T-cell (primary cell): ENCODE measurements at places on chromosomes 7 and 10.
A peak's percentile ranks its signal among the peaks of the same experiment; 100 is the strongest.

- DNase-seq: no peak
Observed at GRCh38 chr10:57218382-57218781, 857.3 kb upstream of the ZWINT start.

- no peak for DNase-seq
Observed at GRCh38 chr7:129872054-129872453, 80.7 kb downstream of the UBE2H start.

GRCh38 chr10:118672766-118673715 is 77.6 kb upstream of the PRLHR start:
- DNase-seq: no peak

DNA sequence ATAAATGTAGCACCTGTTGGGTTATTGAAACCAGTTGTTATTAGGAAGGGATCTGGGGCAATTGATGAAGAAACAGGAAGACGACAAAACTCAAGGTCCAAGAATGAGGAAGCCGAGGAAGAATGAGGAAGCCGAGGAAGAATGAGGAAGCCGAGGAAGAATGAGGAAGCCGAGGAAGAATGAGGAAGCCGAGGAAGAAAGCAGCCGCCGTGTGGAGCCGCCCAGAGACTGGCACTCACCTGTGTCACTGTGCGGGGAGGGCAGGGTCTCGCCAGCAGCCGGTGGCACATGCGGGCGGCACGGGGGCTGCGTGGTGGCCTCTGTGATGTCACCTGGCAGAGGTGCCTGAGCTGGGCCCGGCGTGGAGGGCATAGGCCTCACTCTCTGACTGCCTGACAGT is 71.1 kb upstream of the CFAP46 start:
- no peak for DNase-seq

DNA sequence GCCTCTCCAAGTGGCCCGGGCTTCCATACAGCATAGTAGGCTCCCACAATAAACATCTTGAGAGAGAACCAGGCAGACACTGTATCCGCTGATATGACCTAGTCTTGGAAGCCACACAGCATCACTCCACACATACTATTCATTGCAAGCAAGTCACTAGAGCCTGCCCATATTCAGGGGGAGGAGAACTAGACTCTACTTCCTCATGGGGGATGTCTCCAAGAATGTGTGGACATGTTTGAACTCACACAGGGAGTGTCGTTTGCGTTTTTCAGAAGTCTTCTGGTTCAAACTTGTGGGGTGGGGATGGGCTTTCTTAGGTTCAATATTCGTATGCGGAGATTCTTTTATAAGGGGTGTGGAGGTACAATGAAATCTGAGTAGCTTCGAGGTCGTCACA is 232.6 kb upstream of the HABP2 start:
- DNase-seq: no peak

DNA sequence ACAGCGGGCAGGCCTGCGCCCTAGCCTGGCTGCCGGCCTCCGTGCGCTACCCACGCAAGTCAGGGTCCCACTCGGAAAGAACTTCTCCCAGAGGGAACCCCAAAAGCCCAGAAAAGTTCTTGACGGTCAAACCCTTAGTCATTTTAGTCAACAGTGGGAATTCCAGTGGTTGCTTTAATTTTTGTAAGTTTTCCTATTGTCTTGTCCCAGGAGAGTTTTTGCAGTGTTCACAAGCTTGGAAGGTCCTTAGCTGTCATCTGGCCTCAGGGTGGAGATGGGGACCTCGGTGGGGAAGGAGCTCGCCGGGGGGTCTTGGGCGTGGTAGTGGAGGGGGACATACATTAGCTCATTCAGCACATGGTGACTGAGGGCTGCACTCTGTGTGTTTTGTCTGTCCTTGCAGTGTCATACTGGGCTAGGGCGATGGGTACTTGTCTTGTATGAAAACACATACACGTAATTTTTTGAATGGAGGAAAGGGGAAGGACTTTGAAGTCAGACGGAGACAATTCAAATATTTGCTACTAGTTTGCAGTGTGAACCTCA is 736 bp downstream of the MINDY4 start:
- DNase-seq: no peak

DNA sequence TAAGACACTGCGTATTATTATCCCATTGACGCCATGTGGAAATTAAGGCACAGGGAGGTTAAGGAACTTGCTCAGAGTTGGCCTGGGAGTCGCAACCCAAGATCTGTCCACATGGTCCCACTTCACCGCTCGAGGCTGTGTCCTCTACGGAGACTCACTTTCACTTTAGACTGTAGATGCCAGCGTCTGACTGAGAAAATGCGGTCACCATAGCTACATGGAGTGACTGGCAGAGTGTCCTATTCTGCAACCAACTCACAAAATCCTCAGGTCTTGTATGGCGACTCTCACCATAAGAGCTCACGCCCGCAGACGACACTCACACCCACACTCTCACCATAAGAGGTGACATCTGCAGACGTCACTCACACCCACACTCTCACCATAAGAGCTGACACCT is 257.9 kb downstream of the PTPRN2 start:
- no peak for DNase-seq

GRCh38 chr7:2516194-2516555 is 3.4 kb upstream of the LFNG start:
- DNase-seq: no peak

DNA sequence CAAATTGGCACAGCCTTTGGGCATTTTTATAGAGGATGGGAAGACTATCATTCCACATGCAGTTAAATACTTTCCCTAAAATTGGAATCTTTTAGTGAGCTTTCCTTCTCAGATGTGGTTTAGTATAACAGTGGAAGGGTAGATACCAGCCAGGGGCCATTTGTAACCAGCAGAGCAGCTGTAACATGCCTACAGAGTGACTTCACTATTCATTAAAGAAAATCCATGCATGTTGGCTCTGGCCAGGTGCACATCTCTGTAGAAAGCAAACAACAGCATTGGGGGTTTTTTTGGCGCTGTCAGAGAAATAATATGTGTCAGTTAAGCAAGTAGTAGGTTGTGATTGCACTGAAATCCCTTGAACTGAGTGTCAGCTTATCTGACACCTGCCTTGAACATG is 115.6 kb downstream of the LHFPL3 start:
- no peak for DNase-seq

DNA sequence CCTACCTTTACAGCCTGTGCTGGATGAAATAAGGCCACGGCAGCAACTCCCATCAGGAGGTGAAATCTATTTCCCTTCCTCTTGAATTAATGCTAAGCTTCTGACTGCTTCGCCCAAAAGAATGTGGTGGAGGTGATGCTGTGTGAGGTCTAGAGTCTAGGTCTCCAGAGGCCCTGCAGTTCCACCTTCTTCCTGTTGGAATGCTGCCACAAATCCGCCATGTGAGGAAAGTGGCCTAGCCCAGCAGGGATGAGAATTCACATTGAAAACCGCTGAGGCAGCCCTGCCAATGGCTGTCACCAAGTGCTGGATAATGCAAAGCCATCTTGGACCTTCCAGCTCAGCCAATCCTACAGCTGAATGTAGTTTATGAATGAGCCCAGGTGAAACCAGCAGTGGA is 28.0 kb downstream of the RHOBTB1 start:
- no peak for DNase-seq

- no peak for DNase-seq
Observed at GRCh38 chr7:116447966-116448839, 51.3 kb upstream of the CAV2 start.

DNA sequence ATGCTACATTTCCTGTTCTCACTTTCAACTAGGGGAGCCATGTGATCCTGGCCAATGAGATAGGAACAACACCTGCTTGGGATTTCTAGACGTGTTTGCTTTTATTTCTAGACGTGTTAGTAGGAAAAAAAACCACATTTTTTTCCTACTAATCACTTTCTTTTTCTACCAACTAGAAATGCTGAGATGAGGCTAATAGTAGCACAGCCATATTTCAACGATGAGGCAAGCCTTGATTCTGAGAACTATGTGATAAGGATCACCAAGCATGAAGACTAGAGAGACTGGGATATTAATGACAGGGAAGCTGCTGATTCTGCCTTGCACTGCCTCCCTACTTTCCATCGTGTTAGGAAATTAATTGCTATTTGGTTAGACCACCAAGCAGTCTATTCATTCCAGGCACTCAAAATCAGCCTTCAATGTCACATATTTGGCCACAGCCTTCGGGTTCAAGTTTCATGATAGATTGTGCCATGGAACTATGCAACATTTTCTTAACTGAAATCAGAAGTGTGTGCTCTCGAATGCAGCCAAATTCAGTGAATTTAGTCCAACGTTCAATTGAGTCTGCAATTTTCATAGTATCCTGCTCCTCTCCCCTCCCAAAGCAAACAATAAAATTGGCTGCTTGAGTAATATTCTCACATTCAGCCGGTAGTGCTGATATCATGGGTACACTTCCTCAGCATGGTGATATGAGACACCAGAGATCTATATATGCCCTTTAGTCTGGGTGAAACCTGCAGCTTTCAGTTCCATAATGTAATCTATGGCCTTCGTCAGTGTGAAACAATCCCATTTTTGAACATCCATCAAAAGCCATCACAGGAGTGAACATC is 98.1 kb downstream of the GPR37 start:
- DNase-seq: no peak

DNA sequence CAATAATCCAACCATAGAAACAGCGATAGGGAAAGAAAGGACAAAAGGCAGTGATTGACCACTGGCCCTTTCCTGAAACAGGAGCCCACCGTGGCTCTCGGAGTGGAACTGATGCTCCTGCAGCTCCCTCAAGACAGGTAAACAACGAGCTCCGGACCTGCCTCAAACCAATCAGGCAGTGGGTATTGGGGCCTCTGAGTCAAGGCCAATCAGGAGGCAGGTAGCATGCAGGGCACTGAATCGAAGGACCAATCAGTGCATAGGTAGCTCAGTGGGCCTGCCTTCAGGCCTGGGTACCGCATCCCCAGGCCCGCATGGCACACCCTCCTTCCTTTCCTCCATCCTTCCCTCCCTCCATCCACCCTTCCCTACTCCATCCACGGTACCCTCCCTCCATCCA is 425.1 kb upstream of the MGMT start:
- no peak for DNase-seq

- no peak for DNase-seq
Observed at GRCh38 chr7:76000566-76000965, 6.2 kb upstream of the TMEM120A start.

- DNase-seq: no peak
Observed at GRCh38 chr10:114498413-114499111, 94.3 kb upstream of the AFAP1L2 start.

GRCh38 chr10:43938810-43939209 is 290.1 kb upstream of the ZNF32 start:
- no peak for DNase-seq

DNA sequence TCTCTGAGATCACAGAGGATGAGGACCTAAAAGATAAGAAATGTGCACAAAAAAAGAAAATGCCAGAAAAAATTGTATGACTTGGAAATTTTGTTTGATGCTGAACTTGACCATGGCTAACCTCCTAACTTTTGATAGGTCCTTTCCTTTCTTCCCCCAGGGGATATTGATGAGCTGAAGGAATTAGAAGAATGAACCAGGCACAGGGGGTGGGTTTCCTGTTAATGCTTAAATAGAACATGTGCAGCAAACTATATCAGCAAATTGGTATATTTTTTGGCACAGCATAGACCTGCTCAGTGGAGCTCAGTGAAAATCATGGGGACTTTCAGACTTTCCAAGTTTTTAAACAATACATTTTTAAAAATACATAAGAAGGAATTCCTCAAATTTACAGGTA is 300.7 kb downstream of the HDAC9 start:
- no peak for DNase-seq

- DNase-seq: no peak
Observed at GRCh38 chr7:22447762-22448161, 52.2 kb downstream of the STEAP1B start.

GRCh38 chr7:121419201-121420148 is 23.4 kb upstream of the FAM3C start:
- no peak for DNase-seq

DNA sequence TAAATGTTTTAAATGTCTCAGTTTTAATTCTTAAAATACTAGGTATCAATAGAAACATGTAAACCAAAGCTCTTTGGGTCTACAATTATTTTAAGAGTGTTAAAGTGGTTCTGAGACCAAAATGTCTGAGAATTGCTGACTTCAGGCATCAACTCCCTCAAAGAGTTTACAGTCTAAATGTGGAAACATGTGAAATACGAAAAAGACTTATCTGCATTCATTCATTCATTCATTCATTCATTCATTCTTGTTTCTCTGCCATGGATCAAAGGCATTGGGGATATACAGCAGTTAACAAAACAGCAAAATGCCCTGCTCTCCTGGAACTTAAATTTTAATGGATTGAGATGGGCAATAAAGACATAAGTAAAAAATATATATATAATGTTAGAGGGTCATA is 69.8 kb downstream of the BLNK start:
- no peak for DNase-seq

DNA sequence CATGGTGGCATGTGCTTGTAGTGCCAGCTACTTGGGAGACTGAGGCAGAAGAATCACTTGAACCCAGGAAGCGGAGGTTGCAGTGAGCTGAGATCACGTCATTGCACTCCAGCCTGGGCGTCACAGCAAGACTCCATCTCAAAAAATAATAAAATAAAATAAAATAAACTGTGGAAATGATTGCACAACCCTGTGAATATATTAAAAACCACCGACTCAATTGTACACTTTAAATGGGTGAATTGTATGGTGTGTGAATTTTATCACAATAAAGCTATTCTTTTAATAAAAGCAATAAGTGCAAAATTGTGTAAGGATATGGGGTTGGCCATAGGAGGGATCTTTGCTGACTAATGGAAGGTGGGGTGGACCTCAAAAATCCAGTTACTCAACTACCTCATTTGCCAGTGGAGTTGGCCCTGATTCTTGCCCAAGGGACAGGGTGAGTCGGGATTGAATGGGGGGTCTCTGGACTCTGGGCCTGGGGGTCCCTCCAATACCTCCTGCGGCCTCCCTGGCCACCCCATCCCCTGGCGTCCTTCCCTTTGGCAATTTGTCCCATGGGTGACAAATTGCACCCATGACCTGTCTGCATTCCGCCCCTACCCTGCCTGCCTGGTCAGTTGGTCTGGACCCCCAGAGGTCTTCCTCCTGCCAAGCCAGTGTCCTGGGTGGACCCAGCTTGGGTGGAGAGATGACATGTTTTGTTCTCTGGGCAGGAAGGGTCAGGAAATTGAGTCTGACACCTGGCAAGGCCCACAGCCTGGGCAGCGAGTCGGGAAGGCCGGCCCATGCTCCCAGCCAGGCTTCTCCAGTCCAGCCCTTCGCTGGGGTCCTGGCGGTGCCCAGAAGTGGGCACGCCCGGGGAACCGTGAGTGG is 61.7 kb upstream of the ELN start:
- DNase-seq: no peak

- no peak for DNase-seq
Observed at GRCh38 chr7:40654171-40654570, 519.4 kb downstream of the SUGCT start.

- DNase-seq: no peak
Observed at GRCh38 chr7:145845345-145845744, 271.3 kb upstream of the CNTNAP2 start.

DNA sequence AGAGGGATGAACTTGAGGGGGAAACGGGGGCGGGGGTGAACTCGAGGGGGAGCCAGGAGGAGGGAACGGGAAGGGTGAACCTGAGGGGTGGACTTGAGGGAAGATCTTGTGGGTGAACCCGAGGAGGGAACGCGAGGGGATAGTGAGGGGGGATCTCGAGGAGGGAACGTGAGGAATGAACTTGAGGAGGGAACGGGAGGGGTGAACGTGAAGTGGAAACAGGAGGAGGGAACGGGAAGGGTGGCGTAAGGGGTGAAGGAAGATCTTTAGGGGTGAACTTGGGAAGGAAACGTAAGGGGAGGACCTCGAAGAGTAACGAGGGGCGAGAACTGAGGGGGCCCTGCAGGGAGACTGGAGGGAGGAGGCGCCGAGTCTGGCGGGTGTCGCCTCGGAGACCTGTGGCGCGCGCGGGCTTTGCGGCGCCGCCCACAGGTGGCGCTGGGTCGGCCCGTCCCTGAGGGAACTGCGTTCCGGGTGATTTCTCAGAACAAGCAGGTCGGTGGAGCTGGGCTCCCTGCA is 651 bp downstream of the MYO3A start:
- DNase-seq: peak; percentile 1
